T-helper 2 cell (primary cell): ENCODE measurements at places on chromosomes 2 and 18.

DNA sequence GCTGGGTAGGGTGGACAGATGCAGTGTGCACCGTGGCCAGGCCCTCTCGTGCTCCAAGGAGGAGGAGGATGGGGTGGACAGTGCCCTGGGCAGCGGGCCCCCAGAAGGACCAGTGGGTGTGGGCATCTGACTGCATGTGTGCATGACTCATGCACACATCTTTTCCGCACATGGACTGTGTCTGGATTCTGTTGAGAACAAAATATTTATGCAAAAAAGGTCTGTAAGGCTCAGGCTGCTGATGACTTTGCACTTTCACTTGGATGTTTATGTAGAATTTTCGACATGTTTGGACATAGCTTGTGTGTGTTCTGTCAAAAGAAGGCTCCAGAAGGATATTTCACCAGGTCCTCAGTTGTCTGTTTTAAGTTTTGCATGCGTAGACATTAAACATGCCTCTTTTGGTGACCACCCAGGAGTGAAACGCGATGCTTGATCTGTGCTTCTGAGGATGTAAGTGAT, 45.6 kb downstream of the MTCL1 start:
- no peak for DNase-seq

DNA sequence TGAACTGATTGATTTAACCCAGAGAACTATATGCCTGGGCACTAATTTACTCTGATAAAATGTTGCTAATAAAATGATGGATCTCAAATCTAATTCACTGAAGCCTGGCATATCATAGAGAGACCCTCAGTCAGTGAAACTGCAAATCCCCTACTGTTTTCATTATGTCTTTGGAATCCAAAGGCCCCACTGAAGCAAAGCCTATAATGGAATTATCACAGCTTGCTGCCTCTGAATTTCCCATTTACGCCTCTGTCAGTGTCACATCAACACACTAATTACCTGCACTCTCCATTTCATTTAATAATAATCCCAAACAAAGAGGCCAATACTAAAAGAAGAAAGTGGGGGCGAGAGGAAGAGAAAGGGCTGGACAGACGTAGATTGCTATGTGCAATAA, 470.9 kb downstream of the MBD2 start:
- no peak for DNase-seq

DNA sequence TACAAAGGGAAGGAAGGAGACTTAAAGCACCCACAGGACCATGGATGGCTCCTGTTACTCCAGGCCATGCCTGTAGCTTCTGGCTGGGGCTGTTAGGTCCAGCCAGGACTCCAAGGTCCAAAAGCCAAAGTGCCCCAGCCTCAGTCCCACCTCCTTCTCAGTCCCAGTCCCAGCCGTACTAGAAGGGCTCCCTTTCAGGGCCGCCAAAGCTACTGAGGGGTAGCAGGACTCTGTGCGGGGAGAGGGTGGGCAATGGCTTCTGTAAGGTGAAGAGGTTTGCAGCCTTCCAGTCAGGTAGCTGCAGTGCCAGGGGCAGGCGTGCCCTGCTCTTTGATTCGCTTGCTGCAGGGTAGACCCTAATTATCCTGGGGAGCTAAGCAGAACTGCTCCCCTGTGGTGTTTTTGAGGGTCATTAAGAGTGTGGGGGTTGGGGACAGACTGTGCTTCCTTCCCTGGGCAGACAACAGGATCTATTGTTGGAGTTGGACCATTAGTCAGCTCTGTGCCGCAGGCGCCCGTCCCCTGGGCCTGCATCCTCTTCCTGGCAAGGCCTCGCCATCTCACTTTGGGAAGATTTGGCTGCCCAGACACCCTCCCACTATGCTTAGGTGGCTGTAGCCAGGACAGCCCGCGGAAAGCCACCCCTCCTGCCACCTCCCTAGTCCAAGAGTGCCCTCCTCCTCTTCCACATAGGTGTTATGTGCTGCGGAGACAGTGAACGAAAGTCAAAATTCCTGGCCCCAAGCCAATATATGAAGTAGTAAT, 118.8 kb downstream of the ZBTB7C start:
- no peak for DNase-seq

- no peak for DNase-seq
These were observed 104.5 kb upstream of the ZNF521 start for GRCh38 chr18:25456334-25457010.

GRCh38 chr2:153388246-153388645, 90.3 kb downstream of the RPRM start:
- no peak for DNase-seq

DNA sequence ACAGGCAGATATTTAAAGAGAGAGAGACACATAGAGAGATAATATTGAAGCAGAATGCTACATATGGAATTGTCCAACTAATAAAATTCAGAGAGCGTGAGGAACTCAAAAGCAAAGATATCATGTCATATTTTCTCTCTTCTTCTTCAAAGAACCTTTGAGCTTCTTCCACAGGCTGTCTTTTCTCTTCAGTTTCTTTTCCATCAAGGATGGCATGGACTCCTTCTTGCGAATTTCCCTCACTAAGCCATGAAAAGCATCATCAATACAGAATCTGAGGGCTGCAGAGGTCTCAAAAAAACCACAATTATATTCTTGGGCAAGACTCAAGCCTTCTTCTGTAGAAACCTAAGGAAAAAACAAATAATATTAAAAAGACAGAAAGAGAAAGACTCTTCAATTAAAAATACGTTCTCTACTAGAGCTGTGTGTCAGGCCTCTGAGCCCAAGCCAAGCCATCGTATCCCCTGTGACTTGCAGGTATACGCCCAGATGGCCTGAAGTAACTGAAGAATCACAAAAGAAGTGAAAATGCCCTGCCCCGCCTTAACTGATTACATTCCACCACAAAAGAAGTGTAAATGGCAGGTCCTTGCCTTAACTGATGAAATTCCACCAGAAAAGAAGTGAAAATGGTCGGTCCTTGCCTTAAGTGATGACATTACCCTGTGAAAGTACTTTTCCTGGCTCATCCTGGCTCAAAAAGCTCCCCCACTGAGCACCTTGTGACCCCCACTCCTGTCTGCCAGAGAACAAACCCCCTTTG, 371.9 kb downstream of the RIT2 start:
- DNase-seq, result no peak

DNA sequence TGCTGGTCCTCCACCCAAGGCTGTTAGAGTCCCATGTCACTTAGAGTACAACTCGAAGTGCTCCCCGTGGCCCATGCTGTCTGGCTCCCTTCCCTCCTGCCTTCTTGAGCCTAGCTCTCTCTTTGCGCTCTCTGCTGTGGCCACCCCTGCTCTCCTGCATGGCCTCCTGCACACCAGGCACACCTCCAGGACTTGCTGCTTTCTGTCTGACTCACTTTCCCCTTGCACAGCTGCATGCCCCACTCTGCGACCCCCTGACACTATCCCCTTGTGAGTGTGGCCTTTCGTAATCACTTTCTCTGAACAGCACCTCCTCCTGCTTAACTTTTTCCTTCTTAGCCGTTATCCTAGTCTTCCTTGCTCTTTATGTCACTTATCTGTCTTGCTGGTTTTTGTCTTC, 343.6 kb downstream of the TGIF1 start:
- DNase-seq, result no peak

DNA sequence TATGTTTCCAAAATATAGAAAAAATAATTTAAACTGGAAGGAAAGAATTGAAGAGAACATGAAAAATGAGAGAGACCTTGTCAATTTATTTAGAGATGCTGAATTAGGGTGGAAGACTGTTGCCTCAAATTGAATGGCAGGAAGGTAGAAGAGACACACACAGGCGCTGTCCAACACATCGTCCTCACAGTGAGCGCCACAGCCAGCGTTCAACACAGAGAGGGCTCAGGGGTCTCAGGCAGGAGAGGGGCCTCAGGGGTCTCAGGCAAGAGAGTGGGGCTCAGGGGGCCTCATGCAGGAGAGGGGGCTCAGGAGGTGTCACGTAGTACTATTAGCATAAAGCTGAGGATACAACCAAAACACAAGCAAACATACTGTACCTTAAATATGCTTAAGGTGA, 65.7 kb downstream of the TMEM18 start:
- no peak for DNase-seq

- DNase-seq, result no peak
These were observed 27.2 kb upstream of the BBS5 start for GRCh38 chr2:169452080-169452479.

DNA sequence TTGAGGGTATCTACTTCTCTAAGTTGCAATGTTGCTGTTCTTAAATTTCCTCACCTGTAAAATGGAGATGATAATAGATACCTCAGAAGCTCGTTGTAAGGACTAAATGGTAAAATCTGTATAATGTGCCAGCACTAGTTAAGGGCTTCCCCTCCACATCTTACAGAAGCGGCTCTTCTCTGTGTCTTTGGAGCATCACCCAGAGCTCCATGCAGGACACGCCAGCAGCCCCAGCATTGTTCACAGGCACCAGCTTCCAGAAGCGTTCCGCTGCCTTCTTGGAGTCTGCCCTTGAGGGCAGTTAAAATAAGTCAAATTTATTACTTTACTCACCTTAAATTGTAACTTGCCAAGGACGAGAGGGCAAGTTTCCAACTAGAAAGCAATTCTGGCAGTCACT, 5.8 kb downstream of the DCDC2C start:
- DNase-seq, result no peak

GRCh38 chr2:69340101-69340775, 46.8 kb downstream of the GFPT1 start:
- no peak for DNase-seq

DNA sequence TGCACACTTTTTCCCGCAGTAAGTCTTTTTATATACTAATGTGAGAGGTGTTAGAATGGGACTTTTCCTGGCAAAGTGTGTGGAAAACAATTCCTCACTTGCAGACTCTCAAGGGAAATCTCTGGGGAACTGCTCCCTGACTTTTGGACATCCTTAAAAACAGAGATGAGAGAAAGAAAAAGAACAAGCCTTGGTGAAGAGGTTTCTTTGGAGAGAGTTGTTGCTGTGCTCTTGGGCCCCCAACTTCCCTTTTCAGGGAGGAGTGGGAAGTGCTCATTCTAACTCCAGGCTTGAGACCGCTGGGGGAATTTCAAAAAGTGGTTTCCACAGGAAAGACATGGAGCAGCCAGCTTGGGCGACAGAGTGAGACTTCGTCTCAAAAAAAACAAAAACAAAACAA, 142.6 kb upstream of the SPRED2 start:
- no peak for DNase-seq

DNA sequence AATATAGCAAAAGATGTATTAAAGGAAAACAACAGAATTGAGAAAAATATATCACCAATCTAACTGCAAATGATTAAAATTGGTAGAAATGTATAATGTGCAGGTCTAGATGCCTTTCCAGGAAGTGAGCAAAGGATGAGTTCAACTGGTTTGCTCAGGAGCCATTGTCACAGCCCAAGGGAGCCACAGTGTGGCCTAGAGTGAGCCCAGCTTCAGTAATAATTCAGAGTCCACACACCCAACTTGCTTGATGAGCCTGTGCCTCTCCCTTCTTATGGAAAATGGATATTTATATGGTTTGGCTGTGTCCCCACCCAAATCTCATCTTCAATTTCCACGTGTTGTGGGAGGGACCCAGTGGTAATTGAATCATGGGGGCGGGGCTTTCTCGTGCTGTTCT, 92.2 kb upstream of the ASAP2 start:
- DNase-seq, result no peak

DNA sequence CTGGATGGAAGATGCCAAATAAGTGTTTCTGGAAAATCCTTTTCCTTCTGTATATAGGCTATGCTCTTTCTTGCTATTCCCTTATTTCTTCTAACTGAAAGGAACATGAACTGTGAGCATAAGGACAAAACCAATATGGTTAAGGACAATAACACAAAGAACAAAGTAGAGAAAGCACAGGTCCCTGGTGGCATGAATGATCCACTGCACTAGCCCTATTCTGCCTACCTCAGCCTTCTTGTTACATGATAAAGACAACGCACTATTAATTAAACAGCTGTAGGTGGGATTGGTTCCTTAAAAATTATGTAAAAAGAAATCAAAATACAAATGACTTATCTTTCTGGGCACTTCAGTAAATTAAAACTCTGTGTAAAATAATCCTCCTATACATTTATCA, 1.9 kb upstream of the WDR75 start:
- no peak for DNase-seq

DNA sequence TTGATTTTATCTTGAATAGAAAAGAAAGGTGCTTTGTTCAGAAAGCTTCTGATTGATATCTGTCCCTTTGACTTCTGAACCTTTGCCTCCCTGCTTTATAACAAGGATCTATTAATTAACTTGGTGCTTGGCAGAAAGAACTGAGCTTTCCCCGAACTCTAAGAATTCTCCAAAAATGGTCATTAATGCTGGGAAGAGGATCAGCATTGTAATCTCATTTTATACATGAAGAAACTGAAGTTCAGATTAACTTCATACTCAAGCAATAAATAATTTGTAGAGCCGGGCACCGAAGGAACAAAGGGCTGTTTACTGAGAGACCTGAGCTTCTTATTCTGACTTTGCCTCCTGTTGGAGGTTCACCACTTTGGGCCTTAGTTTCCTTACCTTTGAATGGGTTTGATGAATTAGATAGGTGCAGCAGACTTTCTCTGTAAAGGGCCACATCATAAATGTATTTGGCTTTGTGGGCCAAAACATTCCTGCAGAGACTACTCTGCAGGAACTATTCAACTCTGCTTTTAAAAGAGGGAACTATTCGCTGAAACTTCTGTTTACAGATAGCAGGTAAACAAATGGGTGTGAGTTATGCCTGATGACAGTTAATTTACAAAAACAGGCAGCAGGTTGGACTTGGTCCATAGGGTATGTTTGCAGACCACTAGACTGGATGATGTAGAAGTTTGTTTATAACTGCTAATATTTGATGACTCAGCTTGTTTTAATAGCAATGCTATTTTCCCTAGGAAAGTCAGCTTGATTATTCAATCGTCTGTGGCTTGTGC, 272.9 kb downstream of the TGIF1 start:
- DNase-seq, result no peak

- DNase-seq, result no peak
These were observed 19.0 kb downstream of the RHOB start for GRCh38 chr2:20465716-20466394.

DNA sequence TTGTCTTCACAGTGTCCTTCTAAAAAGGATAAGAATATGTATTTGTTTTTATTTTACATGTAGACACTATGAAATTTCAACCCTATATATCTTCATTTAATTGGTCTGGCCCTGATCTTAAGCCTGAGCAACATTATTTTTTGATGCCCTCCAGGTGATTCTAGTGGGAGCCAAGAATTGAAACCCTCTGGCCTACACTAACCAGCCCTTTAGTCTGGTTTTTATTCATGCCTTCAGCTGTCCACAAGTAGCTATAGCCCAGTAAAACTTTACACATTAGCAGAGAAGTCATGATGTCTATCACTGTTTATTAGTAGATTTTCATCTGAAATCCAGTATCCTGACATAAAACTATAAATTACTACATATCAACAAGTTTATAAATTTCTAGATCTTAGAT, 52.7 kb upstream of the UBXN4 start:
- no peak for DNase-seq

- DNase-seq, result no peak
These were observed 51.0 kb upstream of the CYP26B1 start for GRCh38 chr2:72198532-72199241.

- DNase-seq, result no peak
These were observed 80.2 kb upstream of the APCDD1 start for GRCh38 chr18:10374195-10374594.

- DNase-seq, result no peak
These were observed 29.4 kb upstream of the ASNSD1 start for GRCh38 chr2:189631849-189632248.

GRCh38 chr18:60865801-60866200, 467.4 kb upstream of the CDH20 start:
- no peak for DNase-seq
